Aorta (tissue), 5 donors: ENCODE measurements at places on chromosomes 2 and 18. TPM values are rescaled to one million over a fixed set of nuclear protein-coding genes. Genes with fewer than 3 reads are reported as not detected.
A peak's percentile ranks its signal among the peaks of the same experiment; 100 is the strongest.

Gene SPATA3
- total RNA-seq: not detected

DNA sequence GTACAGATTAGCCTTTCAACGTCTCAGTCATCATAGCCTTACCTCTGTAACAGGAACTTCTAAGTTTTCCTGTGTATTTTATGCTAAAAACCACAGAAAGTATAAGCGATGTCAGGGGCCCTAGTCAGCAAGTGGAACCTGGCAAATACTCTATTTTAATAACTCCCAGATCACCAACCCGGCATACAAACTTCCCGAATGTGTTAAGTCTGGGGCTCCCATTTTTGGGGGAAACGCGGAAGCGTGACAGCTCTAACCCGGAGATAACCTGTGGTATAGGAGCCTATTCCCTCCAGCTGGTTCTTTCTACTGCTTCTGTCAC is 574 bp downstream of the NIFK start:
- no peaks in the 10 kb centered on the region for H3K36me3 ChIP-seq
- H3K27me3 ChIP-seq: no peaks in the 10 kb centered on the region
- no peak overlapping the region for H3K27ac ChIP-seq
- no peak for DNase-seq
- peak overlapping the region; percentile 22 for H3K4me3 ChIP-seq

DNA sequence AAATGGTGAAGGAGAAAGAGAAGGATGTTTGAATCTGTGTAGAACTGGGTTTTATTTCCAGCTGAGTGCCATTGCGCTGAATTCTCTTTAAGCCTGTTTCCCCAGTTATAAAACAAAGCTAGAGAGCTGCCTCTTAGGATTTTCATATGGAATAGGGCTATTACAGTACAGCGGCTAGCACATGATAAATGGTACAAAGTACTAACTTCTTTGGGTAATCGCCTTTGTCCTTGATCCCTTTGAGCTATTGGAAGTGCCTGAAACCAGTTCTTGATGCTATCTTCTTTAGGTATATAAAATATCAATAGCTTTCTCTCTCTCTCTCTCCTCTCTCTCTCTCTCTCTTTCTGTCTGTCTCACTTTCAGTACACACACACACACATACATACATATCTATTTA is 71.3 kb downstream of the SOX11 start:
- H3K36me3 ChIP-seq: no peaks in the 10 kb centered on the region
- no peak overlapping the region for H3K27ac ChIP-seq
- DNase-seq: no peak
- no peaks in the 10 kb centered on the region for H3K4me1 ChIP-seq
- H3K4me3 ChIP-seq: no peak overlapping the region
- H3K27me3 ChIP-seq: no peaks in the 10 kb centered on the region

GRCh38 chr18:22309191-22309590 is 108.5 kb downstream of the CTAGE1 start:
- no peak overlapping the region for H3K27ac ChIP-seq
- DNase-seq: no peak
- H3K36me3 ChIP-seq: no peaks in the 10 kb centered on the region

GRCh38 chr2:112876971-112877361 is 34.0 kb upstream of the IL37 start:
- H3K4me1 ChIP-seq: no peaks in the 10 kb centered on the region
- no peak overlapping the region for H3K4me3 ChIP-seq
- no peak overlapping the region for H3K27ac ChIP-seq
